ENCODE measurements at places on chromosomes 4 and X.

- no peak for DNase-seq
These were observed 172.3 kb downstream of the SHROOM3 start for GRCh38 chr4:76607266-76607799.

GRCh38 chrX:96907516-96908272 lies 24.0 kb downstream of the RPA4 start:
- DNase-seq, result no peak

- no peak for DNase-seq
These were observed 2.1 kb downstream of the GAB3 start for GRCh38 chrX:154748712-154749339.

DNA sequence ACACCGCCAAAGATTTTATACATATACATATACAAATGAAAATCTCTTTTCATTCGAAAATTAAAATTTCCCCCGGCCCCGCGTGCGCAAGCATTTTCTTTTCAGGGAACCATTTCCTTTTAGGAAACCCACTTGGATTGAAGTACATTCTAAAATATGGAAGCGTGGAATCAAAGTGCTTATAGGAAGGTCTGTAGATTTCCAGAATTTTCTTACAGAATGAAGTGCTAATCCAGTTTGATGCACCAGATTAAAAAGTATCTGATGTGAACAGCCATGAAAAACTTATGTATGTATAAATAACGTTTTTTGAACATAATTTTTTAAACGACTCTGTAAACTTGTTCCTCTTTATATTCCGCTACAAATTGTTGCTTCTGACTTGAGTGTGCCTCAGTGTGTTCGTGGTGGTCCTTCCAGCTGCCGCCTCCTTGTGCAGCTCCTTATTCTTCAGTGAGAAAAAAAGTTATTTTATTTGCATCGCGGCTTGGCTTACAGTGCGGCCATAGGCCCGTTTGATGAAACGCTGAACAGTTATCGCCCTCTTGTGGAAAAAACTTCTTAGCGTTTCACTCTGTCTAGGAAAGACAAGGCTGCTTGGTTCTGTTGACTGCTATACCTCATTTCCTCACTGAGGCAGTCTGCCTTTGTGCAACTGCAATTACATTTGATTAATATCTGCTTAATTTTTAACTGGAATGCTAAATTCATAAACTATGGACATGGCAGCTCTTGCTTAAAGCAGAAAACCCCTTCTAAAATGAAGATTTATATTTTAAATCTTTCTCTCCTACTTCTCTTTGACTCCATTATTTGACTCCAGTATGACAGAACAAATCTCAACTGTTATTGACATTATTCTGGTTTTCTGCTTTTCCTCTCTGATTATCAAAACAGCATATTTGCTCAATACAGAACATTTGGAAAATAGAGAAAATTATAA lies 4.7 kb upstream of the NKX6-1 start:
- DNase-seq, result peak; percentile 30

DNA sequence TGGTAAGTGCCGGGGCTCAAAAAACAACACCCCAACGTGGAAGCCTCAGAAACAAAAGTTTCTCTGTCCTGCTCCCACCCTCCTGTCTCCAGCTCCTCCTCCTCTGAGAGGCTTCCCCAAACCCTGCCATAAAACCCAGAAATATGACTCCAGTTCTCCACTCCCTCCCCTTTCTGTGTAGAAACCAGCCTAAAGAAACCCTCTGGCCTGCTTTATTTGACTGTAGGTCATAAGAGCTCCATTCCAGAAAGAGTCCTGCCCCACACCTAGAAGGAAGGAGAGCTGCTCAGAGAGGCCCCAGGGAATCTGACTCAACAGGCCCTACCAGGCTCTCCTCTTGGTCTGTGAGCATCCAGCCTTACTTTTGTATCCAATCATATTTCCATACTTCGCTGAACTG lies 872 bp upstream of the S100P start:
- DNase-seq, result no peak

Data from NCI-H1417 treated with DMSO at 0.1 percent for 48 hours (cell line).